ENCODE measurements at places on chromosomes 12 and 14. TPM values are rescaled to one million over a fixed set of nuclear protein-coding genes. Genes with fewer than 3 reads are reported as not detected.

DNA sequence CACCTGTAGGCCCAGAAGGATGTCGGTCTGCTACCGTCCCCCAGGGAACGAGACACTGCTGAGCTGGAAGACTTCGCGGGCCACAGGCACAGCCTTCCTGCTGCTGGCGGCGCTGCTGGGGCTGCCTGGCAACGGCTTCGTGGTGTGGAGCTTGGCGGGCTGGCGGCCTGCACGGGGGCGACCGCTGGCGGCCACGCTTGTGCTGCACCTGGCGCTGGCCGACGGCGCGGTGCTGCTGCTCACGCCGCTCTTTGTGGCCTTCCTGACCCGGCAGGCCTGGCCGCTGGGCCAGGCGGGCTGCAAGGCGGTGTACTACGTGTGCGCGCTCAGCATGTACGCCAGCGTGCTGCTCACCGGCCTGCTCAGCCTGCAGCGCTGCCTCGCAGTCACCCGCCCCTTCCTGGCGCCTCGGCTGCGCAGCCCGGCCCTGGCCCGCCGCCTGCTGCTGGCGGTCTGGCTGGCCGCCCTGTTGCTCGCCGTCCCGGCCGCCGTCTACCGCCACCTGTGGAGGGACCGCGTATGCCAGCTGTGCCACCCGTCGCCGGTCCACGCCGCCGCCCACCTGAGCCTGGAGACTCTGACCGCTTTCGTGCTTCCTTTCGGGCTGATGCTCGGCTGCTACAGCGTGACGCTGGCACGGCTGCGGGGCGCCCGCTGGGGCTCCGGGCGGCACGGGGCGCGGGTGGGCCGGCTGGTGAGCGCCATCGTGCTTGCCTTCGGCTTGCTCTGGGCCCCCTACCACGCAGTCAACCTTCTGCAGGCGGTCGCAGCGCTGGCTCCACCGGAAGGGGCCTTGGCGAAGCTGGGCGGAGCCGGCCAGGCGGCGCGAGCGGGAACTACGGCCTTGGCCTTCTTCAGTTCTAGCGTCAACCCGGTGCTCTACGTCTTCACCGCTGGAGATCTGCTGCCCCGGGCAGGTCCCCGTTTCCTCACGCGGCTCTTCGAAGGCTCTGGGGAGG, at the start of gene LTB4R:
Gene LTB4R (plus strand): TSS at position 857 of the 959 bp plus-strand sequence. CDS start 4,150 bp downstream, outside the sequence.
- peak; percentile 84 for DNase-seq

DNA sequence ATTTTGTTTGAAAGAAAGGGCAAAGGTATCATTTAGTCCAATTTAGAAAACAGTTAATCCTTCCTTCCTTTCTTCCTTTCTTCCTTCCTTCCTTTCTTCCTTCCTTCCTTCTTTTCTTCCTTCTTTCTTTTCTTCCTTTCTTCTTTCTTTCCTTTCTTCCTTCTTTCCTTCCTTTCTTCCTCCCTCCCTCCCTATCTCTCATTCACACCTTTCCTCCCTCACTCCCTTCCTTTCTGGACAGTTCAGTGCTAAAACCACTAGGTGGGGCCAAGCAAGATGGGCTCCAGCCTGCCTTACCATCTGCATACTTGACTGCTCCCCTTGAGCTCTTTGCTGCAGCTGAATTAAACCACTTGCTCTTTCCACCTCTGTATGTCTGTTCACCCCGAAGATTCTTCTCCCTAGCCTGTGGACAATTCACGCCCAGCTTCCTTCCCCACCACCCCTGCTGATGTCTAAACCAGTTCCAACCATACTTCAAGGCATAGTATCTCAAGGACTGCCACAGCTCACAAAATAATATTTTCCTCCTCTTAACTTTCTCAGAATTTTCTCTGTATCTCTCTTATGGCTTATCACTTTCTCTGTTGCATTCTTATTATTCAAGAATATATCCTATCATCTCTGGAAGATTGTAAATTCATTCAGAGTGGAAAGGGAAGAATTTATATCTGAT, 78.0 kb downstream of the DBX2 start:
- no peak for DNase-seq

DNA sequence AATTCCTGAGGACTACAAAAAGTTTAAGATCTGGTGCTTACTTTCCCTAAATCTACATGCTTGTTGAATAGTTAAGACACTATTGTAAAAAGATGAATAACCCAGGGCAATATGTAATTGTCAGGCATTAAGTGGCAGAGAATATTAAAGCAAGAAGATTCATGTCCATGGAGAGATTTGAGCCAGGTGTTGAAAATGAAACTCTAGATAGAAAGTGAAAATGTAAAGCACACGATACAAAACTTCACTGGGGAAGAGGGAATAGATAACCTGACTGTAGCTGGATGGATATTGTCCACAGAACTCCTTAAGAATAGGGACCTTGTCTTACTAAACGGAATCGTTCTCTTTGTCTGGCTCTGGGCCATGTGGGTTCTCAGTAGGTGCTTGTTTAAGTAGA, 5.0 kb downstream of the CAND1 start:
- DNase-seq: no peak

- DNase-seq: no peak
These were observed 41.9 kb downstream of the CCNK start for GRCh38 chr14:99522934-99523703.

GRCh38 chr14:51216602-51217001, 23.4 kb upstream of the TMX1 start:
- no peak for DNase-seq

GRCh38 chr14:97162621-97163020, 365.4 kb downstream of the VRK1 start:
- DNase-seq: no peak

DNA sequence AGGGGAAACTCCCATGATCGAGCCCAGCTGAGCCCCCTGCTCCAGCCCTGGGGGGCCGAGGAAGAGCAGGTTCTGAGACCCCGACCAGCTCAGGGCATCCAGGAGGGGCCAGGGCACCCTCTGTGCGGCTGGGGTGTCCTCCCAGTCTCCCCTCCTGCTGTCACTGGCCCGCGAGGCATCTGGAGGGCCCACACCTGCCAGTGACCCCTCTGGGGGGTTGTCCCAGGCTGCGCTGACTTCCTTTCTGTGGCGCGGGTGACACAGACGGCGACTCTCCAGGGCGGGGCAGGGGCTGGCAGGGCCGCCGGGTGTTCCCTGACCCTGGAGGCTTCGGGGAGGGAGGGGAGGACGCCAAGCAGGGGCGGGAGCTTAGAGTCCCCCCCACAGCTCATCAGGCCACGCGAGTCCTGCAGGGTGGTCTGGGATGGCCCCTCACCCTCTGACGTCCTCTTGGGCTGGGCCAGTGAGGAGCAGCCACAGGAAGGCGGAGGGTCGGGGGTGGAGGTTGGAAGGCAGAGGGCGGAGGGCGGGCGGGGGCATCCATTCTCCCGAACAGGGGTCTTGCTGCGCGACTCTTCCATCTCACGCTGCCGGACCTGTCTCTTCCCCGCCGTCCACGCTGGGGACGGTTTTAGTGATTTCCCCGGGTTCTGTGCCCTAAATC, 38.6 kb upstream of the FBRSL1 start:
- no peak for DNase-seq

DNA sequence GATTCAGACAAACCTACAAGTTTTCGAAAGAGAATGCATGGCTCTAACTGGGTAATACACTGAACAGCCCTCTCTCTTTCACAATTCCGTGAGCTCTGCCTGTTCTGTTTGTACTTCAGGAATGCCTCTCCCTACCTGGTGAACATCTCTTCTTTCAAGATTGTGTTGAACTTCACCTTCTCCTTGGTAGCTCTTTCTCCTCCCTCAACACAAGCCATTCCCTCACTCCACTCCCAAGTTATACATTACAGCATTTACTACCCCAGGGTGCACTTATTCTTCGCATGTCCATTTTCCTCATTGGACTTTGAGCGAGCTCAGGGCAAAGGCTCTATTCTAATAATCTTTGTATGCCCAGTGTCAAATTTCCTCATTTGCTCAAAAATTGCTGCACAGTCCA, 28.3 kb downstream of the NRDE2 start:
- DNase-seq: no peak

DNA sequence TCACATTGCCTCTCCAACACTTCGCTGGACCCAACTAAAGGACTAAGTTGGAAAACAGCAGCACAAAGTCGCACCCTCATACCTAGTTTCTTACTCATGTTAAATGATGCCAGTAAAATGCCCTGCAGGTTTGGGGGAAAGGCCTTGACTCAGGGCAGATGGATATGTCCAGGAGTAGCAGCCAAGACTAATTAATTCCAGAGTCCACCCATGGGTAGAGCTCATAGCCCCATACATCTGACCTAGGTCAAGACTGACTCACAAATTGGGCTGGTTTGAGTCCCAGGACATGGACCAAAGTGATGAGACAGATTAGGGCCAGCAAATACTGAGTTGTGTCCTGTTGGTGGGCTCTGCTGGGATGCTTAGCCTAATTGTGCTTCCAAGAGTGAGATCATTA, 224.0 kb upstream of the BTG1 start:
- no peak for DNase-seq

- peak; percentile 35 for DNase-seq
These were observed 48.6 kb upstream of the GTF2A1 start for GRCh38 chr14:81269100-81269978.

- no peak for DNase-seq
These were observed 25.5 kb upstream of the P2RX4 start for GRCh38 chr12:121184425-121184824.

GRCh38 chr12:132402831-132403416, 73.5 kb upstream of the GALNT9 start:
- no peak for DNase-seq

DNA sequence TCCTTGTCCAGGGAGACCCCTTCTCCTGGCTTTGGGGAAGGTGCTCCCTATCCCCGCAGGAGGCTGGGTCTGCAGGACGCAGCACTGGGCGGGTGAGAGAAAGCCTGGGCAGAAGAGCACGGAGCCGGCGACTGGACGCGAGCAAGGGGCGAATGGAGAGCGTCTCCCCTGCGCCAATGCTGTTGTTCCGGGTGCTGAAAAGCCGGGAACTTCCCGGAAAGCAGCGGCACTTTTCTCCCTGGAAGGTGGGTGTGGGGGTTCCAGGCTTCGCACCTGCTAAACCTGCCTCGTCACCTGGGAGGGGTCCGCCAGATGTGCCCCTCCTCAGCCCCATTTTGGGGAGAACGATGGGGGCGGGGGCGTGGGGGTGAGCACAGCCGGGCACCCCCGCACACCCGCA, 417.1 kb upstream of the TMTC1 start:
- no peak for DNase-seq

- no peak for DNase-seq
These were observed 130.8 kb downstream of the LMNTD1 start for GRCh38 chr12:25422241-25422640.

DNA sequence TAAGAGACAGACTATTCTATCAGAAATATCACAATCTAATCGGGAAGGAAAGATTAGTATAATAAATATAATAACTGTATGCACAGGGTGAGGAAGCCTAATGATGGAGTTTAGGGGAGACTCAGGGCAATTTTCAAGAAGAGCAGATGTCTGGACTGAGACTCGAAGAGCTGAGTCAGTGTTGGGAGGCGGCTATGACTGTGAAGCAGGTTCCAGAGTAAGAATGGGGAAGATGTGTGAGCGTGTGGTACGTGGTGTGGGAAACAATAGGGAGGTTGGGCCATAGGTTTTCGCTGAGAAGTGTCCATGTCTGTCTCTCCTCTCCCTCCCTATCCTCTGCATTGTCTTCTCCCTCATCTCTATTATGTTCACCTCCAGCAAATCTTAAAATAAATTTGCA, 85.6 kb downstream of the LMO3 start:
- no peak for DNase-seq

DNA sequence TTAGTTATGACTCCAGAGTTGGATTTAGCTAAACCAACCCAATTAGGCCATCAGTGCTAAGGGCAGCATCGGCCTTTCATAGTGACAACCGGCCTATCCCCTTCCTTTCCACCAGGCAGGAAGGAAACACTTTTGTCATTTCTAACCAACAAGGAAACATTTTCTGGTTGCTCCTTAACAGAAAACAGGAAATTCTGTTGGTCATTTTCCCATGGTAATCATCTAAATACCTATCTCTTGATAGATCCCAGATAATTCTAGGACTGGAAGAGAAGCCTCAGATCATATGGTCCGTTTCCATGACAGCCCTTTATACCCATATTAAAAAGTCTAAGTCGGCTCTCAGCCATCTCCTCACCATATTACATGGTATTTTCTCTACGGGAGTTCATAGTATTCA, 79.2 kb upstream of the USP44 start:
- DNase-seq: no peak

DNA sequence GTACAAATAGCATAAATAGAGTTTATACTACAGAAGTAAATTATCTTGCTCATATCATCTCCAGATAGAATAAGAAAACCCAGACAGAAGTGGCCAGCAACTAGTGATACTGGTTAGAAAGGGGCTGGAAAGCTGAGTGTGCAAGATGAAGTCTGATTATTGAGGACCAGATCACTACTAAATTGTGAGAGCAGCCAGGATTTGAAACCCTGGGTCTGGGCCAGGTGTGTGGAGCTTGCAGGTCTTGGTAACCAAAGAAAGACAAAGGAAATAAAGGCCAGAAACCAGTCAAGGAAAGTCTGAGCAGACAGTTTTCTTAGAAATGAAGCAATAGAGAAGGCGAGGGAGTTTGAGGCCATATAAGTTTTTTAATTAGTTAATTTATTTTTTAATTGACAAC, 611.8 kb downstream of the ETNK1 start:
- no peak for DNase-seq

DNA sequence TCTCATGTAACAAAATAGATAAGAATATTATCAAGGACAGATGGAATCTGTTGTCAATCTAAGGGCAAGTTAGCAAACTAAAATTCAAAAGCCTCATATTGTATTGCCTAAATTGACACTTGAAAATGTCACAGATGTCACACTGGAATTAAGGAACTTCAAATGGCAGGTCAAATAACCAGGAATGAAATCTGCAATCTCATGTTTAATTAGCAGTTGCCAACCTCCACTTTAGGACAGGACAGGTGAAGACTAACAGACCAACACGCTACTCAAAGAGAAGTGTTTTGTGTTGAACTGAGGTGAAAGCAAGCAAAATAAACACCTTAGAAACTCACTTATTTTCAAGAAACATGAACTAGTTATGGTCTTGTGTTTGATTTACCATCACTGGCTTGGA, 11.1 kb downstream of the KIF21A start:
- no peak for DNase-seq

- no peak for DNase-seq
These were observed 2.0 kb downstream of the FOXN4 start for GRCh38 chr12:109307051-109307450.

DNA sequence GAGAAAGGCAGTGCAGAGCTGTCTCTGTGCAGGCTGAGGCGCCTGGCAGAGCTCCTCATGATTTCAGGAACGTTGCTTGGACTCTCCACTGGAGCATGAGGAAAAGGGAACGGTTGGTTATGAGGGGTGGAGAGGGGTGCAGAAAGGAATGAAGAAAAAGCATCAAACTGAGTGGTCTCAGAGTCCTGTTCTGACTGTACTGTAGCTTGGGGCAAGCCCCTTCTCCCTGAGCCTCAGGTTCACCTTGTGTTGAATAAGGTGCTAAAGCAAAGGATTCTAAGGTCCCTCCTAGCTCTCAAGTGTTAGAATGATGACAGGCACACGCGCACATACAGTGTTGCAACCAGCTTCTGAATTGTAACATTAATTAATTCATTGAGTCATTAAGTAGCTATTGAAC, 125.2 kb upstream of the PARP11 start:
- no peak for DNase-seq

Gene HOXC12
- polyA plus RNA-seq: not detected

Gene TMEM121
- polyA plus RNA-seq: 1.1 TPM

Gene TAC3
- polyA plus RNA-seq: not detected

Gene DNAH10
- polyA plus RNA-seq: 0.24 TPM
